ENCODE measurements at places on chromosomes 3 and 15.

GRCh38 chr3:14092464-14092863, 32.2 kb downstream of the CHCHD4 start:
- DNase-seq, result no peak

GRCh38 chr3:84109911-84110310, 848.9 kb upstream of the CADM2 start:
- DNase-seq, result no peak

GRCh38 chr3:77040926-77041722, 1.2 kb downstream of the ROBO2 start:
- no peak for DNase-seq

GRCh38 chr3:148962513-148962912, 28.8 kb upstream of the GYG1 start:
- DNase-seq, result no peak

- no peak for DNase-seq
These were observed 46.2 kb downstream of the LIPC start for GRCh38 chr15:58478035-58478434.

DNA sequence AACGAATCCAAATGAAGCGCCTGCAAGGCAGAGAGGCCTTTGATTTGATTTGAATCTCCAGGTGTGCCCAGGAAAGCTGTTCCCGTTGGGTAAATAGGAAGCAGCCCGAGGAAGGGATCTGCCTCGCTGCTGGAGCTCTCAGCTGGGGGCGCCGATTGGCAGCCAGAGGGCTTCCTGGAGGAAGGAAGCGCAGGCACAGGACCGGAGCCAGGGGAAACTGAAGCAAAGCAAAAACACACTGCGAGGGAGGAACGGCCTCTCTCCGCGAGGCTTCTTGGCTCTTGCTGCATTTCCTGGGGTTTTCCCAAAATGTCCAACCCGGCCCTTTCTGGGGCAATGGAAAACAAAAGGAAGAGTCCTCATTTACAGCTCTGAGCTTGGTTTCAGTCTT, 80.3 kb downstream of the TMEM266 start:
- no peak for DNase-seq

GRCh38 chr3:164095279-164095678, 983.0 kb downstream of the SI start:
- DNase-seq, result no peak

- no peak for DNase-seq
These were observed 3.6 kb downstream of the PLCL2 start for GRCh38 chr3:16888356-16888755.

DNA sequence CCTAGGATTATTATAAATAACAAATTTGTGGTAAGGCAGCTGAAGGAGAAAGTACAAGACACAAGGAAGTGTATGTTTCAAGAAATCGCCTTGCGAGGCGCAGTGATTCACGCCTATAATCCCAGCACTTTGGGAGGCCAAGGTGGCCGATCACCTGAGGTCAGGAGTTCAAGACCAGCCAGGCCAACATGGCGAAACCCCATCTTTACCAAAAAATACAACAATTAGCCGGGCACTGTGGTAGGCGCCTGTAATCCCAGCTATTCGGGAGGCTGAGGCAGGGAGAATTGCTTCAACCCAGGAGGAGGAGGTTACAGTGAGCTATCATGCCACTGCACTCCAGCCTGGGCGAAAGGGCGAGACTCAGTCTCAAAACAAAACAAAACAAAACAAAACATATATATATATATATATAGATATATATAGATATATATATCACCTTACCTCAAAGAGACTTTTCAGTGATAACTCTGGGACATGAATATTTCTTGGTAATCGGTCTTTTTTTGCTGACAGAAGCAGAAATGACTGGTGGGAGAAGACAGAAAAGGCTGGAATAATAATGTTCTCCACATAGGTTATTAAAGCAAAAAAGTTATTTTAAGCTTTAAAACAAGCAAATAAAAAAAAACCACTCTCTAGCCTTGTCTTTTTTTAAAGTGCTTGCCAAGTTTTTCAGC, 52.3 kb downstream of the TRANK1 start:
- no peak for DNase-seq

DNA sequence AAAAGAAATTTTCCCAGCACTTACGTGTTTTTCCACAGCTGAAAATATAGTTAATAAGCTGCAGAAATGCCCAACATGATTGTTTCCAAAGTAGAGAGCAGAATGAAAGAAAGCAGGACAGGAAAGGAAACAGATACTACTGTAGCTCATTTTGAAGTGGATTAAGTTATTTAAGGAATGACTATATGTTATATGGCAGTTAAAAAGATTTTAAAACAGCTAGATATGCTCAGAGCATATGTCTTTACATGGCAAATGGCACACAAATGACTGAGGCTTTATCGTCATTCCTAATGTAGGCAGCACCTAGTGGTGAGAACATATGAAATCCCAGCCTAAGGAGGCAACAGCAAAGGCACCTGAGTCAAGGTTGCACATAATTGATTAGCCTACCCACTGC, 106.6 kb upstream of the SEMA6D start:
- no peak for DNase-seq

DNA sequence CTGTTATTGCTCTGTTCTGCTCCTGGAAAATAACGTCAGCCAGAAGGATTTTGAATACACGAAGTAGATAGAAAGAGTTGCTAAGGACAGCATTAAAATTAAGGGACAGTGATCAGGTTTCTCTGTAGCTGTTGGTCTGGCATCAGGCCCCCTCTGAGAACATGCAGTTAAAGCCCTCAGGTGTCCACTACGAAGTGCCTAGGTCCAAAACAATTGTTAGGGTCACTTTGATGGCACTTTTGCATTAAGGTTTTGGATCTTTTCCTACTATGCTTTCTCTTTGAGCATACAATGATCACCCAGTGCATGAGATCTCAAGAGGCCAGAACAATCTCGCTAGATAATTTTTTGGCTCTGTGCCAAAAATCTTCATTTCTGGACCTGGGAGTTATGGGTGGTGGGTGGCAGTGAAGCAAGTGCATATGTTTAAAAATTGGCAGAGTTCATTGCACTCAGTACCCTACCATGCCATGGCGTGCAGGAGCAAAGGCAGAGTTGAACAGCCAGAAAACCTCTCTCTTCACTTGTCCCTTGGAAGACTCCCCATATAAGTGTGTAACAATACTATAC, 797.6 kb downstream of the ROBO2 start:
- no peak for DNase-seq

- DNase-seq, result no peak
These were observed 104.7 kb upstream of the NR2F2 start for GRCh38 chr15:96225642-96226259.

GRCh38 chr15:91807122-91807521, 46.4 kb upstream of the SLCO3A1 start:
- no peak for DNase-seq

- no peak for DNase-seq
These were observed 133.9 kb upstream of the SKOR1 start for GRCh38 chr15:67691450-67691849.

DNA sequence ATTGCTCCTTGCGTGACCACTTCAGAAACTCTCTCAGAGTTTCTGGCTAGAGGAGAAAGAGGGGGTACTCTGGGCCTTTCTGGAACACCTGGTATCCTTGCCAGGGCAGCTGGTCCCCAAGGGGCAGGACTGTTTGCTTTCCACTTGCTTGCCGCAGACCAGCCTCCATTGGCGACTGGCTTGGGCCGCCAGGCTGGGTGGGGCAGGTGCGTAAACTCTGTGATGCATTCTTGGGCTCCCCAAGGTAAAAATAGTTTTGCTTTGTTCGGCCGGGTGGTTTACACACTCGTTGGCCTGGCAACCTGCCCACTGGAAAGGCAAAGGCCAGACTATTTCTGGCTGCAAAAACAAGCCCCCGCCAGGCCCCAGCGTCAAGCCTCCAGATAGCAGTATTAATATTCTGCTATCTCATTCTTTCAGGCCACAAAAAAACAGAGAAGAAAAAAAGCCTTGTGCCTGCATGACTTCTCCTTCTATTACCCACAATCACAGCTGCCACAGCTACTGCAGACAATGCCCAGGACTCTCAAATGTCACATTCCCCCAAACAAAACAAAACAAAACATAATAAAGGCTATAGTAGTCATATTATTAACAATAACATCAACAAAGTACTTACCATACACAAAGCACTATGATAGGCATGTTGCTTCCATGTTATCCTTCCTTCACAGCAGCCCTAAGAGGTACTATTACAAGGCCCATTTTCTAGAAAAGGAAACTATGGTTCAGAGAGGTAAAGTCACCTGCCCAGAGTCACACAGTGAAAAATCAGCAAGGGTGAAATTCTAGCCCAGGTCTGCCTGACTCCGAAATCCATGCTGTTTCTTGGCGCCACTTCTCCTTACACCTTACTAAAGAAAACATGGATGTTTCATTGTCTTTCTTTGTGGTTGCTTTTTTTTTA, 14.0 kb upstream of the SSUH2 start:
- DNase-seq, result no peak

- DNase-seq, result no peak
These were observed 109.0 kb downstream of the CGGBP1 start for GRCh38 chr3:87949879-87950208.

GRCh38 chr15:43958861-43959330, 132.1 kb downstream of the WDR76 start:
- DNase-seq, result no peak

GRCh38 chr3:28109829-28110228, 131.6 kb upstream of the CMC1 start:
- no peak for DNase-seq

GRCh38 chr3:98809557-98809956, 46.4 kb downstream of the ST3GAL6 start:
- DNase-seq, result no peak

DNA sequence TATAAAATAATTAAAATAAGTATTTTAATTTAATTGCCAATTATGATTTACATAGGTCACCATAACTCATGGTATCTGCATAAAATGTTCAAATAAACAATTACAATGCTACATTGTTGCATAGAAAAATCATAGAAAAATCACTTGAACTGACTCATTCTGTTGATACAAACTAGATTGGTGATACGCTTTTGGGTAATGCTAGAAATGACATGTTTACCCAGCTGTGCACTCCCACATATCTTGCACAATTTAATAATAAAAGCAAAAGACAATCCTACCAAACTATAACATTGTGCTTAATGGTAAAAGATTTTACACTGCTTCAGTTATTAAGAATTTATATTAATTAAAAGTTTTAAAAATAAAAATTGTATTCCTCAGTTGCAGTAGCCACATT, 45.8 kb upstream of the FBXL22 start:
- no peak for DNase-seq

- DNase-seq, result no peak
These were observed 117.6 kb downstream of the TBL1XR1 start for GRCh38 chr3:177079684-177080083.

- no peak for DNase-seq
These were observed 10.2 kb downstream of the ALDH1L1 start for GRCh38 chr3:126170073-126170777.

DNA sequence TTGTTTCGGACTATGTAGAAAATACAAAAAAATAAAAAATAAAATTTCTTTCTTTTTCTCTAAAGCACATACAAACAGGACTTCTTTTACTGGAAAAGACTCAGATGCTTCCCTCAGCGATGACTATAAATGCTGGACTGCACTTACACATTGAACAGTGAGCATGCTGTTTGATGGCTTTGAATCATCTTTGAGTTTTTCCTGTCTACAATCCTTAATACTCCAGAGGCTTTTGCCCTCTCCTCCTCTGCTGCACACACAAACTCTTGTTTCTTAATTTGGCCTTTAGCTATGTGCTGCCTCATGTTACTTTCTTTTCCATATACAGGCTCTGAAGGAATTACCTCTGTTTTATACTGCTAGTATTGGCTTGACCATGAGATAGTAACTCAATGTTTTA, 575.1 kb downstream of the EPHA3 start:
- no peak for DNase-seq

DNA sequence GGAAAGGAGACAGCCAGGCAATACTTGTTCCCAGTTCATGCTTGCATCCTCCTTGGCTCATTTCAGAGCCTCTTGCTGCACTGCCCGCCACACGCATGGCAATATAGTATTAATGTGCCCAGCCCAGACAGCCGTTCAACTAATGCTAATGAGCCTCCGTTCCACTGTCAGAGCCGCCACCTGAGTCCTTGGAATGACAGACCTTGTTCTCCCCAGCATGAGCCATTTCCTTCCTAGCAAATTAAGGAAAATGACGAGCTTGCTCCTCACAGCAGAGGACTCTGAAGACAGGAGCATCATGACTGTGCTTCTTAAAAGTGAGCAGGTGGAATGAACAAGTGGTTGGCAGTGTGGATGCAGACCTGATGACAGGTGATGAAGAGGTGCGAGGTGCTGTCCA, 10.8 kb upstream of the LRRC15 start:
- no peak for DNase-seq

- no peak for DNase-seq
These were observed 6.3 kb upstream of the EOMES start for GRCh38 chr3:27728195-27729087.

GRCh38 chr3:9402410-9403228, 5.2 kb downstream of the SETD5 start:
- no peak for DNase-seq

GRCh38 chr3:46607603-46608028, 4.7 kb upstream of the FAM240A start:
- no peak for DNase-seq

GRCh38 chr15:66868918-66869317, 166.9 kb downstream of the SMAD6 start:
- DNase-seq, result no peak

GRCh38 chr15:77582763-77583162, 49.9 kb downstream of the LINGO1 start:
- no peak for DNase-seq

DNA sequence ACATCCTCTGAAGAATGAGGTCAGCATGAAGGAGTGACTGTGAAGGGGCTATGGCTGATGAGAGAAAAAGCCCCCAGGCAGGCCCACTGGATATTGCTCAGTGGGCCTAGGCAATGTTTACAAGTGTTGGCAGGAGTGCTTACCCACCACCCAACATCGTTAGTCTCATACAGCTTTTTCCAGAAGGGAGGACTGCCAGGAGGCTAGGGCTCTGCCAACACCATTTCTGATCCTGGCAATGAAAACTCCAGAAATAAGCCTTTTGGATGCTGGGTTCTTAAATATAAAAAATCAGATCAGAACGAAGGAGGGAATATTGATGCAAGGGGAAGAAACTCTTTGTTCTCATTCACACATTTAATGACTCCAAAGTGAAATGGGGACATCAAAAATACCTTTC, 189.1 kb downstream of the DCLK3 start:
- DNase-seq, result no peak

DNA sequence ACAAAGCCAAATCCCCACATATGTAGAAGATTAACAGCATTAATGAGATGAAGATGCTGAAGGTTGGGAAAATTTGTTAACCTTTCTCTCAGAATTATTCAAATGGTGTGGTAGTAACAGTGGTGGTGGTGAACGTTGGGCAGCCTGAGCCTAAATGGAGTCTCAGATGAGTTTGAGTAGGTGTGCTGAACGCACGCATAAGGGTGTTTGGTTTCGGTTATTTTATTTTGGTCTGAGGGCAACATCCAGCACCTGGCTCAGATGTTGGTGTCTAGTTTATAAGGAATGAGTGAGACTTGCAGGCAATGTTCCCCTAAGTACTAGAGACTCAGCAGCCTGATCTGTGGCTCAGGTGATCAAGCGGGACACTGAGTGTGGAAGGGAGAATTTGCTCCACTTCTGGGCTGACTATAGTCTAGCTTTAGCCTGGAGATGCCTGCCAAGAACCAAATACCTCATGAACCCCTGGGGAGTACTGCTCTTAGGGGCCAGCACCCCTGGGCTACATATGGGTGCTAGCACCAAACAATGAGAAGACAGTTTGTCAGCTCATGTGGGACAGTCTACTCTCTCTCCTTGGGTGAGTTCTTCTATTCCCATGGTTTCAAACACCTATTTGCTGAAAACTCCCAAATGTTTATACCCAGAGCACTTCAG, 39.5 kb upstream of the ATP2C1 start:
- no peak for DNase-seq

Data from stimulated activated CD8-positive, alpha-beta memory T cell treated with anti-CD3 and anti-CD28 coated beads, Interleukin-4, amount 100 ng/mL, for 1 hour (primary cell).